ENCODE measurements at places on chromosomes 1 and 21.
A peak's percentile ranks its signal among the peaks of the same experiment; 100 is the strongest.

- DNase-seq = no peak
These were observed 42.9 kb upstream of the LGALS8 start for GRCh38 chr1:236480758-236481436.

GRCh38 chr1:5311634-5312292, 657.4 kb downstream of the AJAP1 start:
- no peak for DNase-seq

DNA sequence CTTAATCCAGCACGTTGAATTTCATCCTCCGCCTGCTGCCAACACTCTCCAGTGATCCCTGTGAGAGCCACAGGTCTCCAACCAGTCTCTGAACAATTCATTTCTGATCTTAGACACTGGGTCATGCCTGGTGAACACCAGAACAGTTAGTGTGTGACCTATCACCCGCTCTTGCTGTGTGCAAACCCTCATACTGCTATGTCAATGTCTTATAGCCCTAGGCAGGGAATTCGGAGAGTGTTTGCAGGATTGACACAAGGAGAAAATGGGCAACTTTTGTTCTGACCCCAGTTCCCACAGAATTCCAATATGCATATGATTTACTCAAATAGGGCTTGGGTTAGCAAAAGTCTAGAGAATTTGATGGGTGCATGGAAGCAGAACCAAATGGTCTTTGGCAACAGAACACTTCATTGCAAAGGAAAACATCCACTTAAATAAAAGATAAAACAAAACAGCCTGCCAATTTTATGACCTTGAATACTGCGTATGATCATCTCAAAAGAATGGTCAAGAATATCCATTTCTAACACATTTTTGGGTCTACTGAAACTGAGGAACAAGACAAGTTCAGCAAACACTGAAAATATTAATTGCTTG, 23.0 kb upstream of the GUCA2B start:
- no peak for DNase-seq

DNA sequence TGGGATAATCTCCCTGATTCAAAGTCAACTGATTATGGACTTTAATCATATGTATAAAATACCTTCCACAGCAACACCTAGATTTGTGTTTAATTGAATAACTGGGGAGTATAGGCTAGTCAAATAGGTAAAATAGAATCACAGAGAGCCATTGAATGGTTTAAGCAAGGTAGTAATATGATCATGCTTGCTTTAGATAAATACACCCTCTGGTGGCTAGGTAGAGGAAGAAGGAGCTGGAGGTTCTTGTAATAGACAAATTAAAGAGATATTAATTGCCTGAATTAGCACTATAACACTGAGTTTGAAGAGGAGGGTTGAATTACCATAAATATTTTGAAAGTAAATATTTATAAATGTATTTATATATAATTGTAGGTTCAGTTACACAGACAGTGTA, 40.3 kb downstream of the DIRAS3 start:
- peak; percentile 76 for DNase-seq

DNA sequence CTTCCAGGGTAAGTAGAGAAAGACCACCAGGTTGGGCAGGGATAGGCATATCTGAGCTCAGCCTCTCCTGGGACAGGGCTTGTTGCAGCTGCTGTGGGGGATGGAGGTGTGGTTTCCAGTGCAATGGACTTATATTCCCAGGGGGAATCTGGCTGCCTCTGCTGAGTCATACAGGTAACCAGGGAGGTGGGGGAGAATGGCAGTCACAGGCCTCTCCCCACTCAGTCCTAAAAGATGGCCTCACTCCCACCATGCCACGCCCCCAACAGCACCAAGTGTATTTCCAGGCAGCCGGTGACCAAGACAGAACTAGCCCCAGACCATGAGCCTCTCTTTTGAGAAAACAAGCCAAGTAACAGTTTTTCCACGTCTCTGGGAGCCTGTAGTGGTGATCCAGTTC, 1240.7 kb downstream of the BRINP3 start:
- no peak for DNase-seq

- no peak for DNase-seq
These were observed 22.3 kb downstream of the SLC9A1 start for GRCh38 chr1:27132624-27133023.

Data from choroid plexus epithelial cell (primary cell).